Effector CD8-positive, alpha-beta T cell (primary cell): ENCODE measurements at places on chromosomes 13 and 19.

DNA sequence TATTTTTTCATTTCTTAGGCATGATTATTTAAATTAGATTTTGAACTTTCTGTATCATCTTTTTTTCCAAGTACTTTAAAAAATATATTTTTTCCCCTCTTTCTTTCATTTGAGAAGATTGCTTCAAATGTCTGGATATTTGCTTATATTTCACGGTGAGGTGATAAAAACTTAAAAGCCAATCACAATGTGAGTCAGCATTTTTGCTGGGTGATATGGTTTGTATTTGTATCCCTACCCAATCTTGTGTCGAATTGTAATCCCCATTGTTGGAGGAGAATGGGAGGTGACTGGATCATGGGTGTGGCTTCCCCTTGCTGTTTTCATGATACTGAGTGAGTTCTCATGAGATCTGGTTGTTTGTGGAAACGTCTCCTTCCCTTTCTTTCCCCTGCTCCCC, 320.5 kb downstream of the OXGR1 start:
- no peak for DNase-seq

DNA sequence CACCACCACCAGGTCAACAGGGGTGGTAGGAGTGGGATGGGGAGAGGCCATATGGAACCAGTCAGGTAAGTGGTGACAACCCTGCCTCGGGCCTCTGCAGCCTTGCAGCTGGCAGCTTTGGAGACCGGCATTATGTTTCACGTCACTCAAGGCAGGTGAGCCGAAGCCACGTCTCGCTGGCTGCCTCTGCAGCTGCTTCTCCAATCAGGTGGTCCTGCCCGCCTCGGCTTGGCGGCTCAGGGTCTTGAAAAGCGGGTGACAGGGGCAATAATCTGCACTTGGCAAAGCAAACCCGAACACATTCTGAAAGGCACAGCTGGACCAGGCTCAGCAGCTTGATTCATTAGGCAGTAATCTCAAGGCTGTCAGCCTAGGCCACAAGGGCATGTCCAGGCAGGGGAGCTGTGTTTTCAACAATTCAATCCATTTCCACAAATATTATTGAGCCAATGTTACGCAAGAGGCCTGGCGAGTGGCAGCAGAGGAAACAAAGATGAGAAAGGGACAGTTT, 77.4 kb upstream of the PCDH8 start:
- no peak for DNase-seq

DNA sequence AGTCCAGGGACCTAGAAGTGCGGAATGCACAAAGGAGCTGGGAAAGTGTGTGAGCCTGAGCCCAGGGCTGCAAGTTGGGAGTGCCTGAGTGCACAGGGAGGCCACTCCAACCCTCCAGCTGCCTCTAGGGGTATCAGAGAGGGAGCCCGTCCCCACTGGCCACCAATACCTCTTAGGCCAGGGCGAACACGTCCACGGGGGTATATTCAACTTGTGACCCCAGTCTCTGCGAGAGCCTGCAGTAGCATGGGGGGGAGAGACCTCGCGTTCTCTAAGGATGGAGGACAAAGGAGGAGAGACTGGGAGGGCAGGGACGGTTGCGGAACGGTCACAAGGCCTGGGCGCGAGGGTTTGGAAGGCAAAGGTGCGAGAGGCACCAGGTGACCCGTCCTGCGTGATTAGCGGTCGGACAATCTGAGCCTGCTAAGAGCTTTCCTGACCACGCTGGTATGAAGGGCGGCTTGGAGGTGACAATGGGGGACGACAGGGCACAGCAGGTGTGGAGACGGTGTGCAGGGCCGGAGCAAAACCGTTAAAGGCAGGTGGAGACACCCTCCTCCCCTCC, 676 bp downstream of the CD320 start:
- DNase-seq, result no peak

DNA sequence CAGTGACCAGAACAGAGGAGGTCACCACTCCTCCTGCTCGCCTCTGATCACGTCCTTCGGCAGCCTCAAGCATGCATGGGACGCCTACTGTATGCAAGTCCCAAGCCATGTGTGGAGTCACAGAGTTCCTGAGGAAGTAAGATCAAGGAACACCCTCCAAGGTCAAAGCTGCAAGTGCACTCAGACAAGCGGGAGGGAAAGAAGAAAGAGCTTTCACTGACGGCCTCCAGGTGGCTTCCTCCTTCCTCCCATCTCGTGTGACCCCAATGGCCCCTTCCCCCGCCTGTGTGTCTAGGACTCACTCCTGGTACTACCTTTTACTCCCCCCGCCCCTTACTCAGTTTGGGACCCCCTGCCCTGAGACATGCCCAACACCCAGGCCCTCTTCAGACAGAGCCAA, 6.1 kb downstream of the HAUS8 start:
- no peak for DNase-seq

DNA sequence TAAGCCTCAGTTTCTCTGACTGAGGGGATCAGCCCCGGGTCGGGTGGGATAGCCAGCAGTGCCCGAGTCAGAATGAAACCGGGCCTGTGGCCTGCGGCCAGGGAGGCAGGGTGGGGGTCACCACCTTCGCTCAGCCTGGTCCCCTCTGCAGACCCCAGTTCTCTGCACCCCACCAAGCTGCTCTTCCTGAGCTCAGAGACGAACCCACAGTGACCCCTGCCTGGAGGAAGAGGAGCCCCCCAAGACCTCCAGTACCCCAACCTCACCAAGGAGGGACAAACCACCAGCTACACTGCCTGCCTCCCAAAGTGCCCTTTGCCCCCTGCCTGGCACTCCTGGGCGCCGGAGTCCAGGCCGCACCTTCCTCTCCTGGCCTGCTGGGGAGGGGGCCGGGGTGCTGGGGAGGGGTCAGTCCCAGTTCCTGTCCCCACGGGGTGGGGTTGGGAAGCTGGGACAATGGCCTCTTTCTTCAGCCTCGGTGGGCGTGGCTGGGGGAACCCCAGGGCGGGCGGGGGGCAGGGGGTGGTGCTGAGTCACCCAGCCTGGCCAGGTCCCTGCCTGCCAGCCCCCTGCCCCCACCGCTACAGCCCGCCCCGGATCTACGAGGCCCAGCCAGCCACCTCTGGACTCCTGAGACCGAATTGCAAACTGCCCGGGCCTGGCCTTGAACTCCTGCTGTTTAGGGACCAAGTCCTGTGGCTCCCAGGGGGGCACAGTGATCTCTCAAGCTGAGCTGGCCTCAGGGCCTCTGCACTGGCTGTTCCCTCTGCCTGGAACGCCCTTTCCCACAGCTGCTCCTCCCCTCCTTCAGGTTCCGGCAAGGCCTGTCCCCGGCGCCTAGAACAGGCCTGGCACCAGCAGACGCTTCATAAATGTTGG, 14.3 kb downstream of the ZBTB7A start:
- DNase-seq, result no peak

GRCh38 chr19:38433268-38433733, at the start of gene RYR1:
Gene RYR1 (plus strand): TSS chr19:38433691. CDS start chr19:38433830, 139 bp downstream.
- DNase-seq, result no peak

- DNase-seq, result no peak
Observed at GRCh38 chr19:33702606-33703437, 81.1 kb downstream of the CHST8 start.

DNA sequence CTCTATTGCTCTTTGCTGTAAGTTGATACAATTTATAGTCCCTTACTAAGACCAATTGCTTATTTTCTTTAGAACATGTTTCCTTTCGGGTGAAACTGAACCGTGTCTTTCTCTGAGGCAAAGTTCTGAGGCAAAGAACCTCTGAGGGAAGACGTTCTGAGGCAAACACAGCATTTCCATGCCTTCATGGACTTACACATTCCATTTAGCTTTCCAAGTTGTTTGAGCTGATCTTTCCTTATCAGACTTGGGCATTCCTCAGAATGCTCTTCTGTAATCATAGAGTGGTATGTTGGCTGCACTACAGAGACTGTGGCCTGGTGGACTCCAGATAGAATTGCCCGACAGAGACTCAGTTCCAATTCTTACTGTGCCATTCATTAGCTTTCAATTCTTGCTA, 579.1 kb downstream of the KCTD12 start:
- DNase-seq, result no peak

- DNase-seq, result no peak
Observed at GRCh38 chr19:791567-792305, 5.5 kb upstream of the PTBP1 start.

- DNase-seq, result no peak
Observed at GRCh38 chr19:44548736-44549135, 19.3 kb upstream of the CEACAM20 start.

- no peak for DNase-seq
Observed at GRCh38 chr19:6414793-6415590, 9.6 kb downstream of the KHSRP start.

DNA sequence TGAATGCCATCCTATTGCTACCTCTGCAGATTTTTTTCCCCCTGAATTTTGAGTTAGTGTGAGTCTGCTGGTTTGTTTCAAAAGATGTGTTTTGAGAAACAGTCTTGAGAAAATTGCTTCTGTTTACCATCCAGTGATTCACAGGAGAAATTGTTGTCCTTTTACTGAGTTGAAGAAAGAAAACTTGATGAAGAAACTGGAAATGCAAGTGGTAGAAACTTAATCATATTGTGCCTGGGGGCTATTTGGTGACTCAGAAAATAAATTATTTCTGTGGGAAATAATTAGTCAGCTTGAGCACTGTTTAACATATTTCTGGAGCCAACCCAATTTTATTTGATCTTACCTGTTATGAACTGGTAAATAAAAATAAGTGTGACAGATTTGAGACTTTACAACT, 35.4 kb downstream of the PAN3 start:
- DNase-seq, result no peak

DNA sequence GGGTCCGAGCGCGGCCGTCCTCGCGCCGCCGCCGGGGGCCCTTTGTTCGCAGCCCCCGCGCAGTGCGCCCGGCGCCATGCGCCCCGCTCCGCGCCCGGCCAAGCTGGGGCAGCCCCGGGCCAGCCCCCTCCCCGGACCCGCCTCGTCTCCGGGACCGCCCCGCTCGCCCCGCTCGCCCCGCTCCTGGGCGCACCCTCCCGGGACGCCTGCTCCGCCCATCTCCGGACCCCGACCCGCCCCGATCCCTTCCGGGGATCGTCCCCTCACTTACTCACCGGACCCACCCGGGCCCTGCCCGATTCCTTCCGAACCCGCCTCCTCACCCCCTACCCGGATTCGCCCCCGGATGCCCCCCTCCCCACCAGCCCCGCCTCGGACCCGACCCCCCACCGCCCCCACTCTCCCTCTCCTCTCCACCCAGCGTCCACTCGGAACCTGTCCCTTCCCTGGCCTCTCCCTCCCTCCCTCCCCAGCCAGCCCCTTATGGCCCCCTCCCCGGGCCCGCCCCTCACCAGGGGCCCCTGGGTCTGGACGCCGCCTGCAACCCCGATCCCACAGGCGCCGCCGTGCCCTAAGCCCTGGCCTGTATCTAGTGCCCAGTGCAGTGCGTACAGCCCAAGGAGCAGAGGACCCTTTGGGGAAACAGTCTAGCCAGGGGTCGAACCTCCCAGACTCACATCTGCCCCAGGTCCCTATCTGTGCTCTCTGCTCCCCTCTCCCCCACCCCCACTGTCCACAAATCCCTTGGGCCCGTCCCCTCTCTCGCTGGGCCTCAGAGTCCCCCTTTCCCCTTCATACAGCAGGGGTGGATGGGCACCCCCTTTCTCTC, at the start of gene CPAMD8:
CPAMD8 (minus strand) TSS at position 105 of the 829 bp plus-strand sequence. CDS start 168 bp downstream, outside the sequence.
- DNase-seq, result no peak

DNA sequence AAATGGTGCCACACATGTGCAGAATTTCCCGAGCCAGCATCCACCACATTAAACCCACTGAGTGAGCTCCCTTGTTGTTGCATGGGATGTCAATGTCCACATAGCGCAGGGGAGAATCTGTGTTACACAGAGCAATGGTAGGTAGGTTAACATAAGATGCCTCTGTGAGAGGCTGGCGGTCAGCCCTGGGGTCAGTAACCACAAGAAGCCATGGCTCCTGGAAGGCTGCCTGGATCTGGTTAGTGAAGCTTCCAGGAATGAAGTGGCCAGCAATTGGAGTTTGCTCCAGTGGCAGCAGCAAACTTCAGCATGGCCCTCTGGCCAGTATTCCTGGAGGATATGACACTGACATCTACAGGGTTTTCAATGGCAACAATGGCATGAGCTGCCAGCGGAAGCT, 37.0 kb upstream of the PCDH9 start:
- no peak for DNase-seq

DNA sequence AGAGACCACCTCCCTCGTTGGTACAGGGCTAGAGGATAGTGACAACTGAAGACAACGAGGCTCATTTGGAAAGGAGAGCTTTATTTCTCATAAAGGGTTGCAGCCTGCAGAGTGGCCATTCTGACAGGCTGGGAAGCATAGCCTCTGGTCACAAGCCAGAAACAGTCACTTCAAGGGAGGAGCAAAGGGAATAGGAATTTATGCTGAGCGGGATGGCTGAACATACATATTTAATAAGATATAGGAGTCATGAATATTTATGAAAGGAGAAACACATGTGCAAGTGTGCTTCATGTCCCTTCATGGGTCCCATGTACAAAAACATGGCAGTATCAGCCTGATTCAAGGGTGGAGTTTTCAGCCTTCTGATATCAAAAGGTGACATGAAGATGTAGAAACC, 27.1 kb upstream of the URI1 start:
- DNase-seq, result no peak

DNA sequence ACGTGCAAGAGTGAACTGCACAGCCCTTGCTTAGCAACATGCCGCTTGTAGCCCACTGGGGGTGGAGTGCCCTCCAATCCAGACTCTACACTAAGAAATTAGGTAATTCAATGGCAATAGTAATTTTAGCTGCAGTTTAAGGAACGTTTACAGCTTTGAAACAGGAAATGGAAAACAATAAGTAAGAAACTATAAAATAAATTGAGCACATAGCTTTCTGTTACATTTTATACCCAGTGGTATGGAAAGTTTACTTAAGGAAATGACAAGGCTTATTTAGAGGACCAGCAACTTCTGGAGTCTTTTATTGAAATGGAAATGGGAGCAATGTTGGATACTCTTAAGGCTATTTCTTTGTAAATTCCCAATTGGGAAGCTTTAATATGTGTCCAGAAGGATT, 373.2 kb downstream of the KCNRG start:
- DNase-seq, result no peak

- DNase-seq, result no peak
Observed at GRCh38 chr13:45178349-45179162, 22.3 kb downstream of the KCTD4 start.

- peak; percentile 10 for DNase-seq
Observed at GRCh38 chr19:46495786-46496099, at the start of gene PNMA8B. Gene PNMA8B (minus strand): TSS chr19:46495867. CDS start chr19:46495465, 402 bp downstream.

DNA sequence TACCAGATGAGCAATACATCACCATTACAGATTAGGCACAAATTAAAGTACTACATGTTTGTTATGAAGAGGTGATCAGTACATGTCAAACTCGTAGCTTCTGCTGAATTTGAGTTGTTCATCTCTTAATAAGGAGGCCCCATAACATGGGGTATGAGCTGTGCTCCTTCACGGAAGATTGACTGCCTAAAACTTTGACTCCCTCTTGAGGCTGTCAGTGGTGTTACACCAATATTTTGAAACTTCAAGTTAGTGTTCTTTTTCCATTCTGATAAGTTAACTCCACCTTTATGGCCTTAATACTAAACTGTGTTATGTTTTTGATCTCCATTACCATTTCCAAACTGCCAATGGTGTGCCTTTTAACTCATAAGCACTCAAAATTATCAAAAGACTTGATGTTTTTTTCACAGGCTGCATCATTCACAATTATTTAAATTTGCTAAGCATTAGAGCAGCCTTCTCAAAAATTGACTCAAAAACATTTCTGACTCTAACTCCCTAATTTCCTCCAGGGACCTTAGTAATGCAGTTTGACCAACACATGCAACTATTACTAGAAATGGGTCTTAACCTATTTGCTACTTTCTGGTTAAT, 1591.5 kb downstream of the PCDH9 start:
- no peak for DNase-seq
